ENCODE measurements at places on chromosomes 1 and 21.

GRCh38 chr1:23581219-23581618, 21.9 kb upstream of the ID3 start:
- DNase-seq: no peak

DNA sequence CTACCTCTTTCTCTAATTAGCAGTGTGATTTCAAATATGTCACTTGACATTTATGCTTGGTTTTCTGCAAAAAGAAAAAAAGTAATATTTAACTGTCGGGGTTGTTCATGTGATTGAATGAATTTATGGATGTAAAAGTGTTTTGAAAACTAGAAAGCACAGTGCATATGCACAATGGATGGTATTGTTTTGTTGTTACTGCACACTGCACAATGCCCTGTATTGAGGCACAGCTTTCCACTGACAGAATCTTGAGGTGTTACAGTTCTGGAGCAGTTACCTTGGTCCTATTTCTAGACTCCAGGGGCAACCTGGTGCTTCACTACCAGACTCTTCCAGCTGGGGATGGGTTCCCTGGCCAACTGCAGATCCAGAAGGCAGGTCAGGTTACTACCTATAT, 116.8 kb upstream of the L1TD1 start:
- DNase-seq: no peak

GRCh38 chr1:181208967-181209366, 120.5 kb downstream of the IER5 start:
- DNase-seq: no peak

GRCh38 chr1:197736685-197737084, 38.6 kb downstream of the DENND1B start:
- DNase-seq: peak; percentile 7

DNA sequence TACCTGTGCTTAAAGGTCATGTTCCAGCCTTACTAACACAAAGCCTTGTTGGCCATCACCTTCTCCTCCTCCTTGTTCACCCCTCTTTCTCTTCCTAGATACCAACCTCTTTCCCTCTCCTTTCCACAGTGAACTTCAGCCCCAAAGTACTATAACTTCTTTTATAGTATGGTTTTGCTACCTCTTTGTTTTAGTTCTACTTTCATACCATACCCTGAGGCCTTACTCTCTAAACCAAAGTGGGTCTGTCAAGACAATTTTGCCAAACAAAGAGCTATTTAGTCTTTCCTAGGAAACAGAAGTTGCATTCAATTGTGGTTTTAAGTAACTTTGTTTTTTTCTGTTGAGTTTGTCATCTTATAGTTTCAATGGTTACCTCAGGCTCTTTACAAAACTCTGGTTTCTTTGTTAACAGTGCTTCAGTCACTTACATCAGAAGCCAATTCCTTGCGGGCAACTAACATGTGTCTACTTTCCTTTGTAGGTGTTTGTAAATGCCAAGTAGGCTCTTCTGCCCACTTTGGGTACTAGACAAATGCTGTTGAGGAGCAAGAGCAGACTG, 623.9 kb upstream of the PKN2 start:
- DNase-seq: no peak
